ENCODE measurements at places on chromosomes 5 and 9.

DNA sequence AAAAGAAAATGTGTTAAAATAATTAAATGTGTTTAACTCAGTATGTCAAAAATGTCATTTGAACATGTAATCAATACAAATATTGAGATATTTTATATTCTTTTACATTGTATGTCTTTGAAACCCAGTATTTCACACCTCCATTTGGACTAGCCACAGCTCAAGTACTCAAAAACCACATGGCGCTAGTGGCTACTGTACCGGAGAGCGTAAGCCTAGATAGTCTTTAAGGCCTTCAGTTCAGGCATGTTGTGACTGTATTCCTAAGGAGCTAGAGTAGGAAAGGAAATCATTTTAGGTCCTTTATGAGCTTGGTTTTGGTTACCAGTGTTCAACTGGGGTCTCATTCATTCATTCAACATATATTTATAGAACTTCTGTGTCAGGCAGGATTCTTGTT, 12.8 kb downstream of the FBXW2 start:
- DNase-seq, result no peak

- no peak for DNase-seq
These were observed 346.1 kb downstream of the RASEF start for GRCh38 chr9:82716821-82717220.

DNA sequence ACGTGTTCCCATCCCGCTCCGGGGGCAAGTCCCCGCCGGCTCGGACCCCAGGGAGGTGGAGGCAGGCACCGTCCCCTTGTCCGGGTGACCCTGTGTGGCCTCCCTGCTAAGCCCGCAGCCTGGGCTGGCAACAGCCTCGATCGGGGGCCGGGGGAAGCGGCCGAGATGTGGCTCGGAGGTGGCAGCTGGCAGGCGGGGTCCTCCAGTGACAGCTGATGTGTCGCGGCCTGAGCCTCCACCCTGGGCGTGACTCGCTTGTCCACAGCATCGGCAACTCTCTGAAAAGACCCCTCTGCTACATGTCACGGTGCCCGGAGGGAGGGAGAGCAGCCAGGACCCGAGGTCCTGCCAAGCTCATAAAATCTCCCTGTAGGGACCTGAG, 124.8 kb upstream of the IRX4 start:
- DNase-seq, result no peak

- no peak for DNase-seq
These were observed 62.5 kb upstream of the DNAH5 start for GRCh38 chr5:14006823-14007520.

DNA sequence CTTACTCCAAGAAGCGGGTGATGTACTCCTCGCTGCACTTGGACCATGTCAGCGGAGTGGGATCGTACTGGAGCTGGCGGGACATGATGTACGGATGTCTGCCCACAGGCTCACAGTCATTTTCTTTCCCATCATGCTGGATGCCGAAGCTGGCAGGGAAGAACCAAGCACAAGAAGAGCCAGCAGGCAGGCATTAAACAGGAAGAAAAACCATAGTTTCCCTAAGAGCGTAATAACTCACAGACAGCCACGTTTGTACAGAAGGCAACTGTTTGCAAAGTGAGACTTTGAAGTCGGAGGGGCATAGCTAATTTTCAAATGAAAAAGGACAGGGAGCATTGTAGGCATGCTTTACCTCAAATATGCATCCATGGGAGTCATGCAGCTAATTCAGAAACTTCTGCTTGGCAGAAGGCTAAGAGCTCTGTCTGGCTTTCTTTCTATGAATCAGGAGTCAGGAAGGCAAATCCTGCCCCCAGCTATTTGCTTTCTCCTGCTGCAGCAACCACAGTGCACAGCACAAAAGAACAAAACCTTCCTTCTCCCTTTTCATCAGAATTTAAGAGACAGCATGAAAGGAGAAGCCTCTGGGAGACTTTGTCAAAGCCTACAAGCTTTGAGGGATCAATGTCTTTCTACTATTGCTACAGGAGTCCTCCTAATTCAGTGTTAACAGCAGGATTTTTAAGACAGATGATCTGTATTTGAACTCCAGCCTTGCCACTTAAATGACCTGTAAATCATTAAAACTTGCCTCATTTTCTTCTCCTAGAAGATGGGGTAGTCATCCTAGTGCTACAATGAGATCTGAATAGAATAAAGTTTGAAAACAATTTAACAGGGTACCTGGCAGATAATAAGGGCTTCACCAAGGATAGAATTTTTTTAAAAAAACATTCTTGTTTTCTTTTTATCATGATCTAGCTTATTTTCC, 209.1 kb downstream of the TARS1 start:
- no peak for DNase-seq

- DNase-seq, result no peak
These were observed 1.1 kb downstream of the HSPA9 start for GRCh38 chr5:138573949-138574670.

- DNase-seq, result no peak
These were observed 126.1 kb downstream of the FBXO38 start for GRCh38 chr5:148509893-148510292.

GRCh38 chr9:76490249-76490990, 31.4 kb downstream of the GCNT1 start:
- no peak for DNase-seq

DNA sequence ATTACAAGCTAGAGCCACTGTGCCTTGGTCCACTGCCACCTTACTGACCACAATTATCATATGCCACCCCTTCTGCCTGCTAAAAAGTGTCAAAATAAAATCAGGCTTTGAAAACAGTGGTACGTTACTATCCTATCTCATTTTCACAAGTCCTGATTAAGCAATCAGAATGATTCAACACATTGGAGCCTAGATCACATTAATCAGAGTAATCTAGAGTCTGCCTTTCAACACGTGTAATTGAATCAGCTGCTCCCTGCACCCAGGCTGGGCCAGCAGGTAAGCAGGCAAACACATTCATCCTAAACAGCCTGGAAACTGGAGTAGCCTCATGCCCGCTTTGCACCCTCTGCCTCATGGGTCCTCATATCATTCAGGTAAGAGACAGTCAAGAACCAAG, 186.2 kb downstream of the DCP2 start:
- no peak for DNase-seq

GRCh38 chr9:111720174-111720573, 58.8 kb downstream of the GNG10 start:
- no peak for DNase-seq

GRCh38 chr9:136754059-136754572, 3.9 kb downstream of the LCN8 start:
- DNase-seq, result no peak

- DNase-seq, result no peak
These were observed 168.6 kb downstream of the EFNA5 start for GRCh38 chr5:107501965-107502675.

- DNase-seq, result no peak
These were observed 11.6 kb upstream of the SPTAN1 start for GRCh38 chr9:128540634-128541360.

GRCh38 chr5:949275-949543, 56.5 kb downstream of the TRIP13 start:
- no peak for DNase-seq

DNA sequence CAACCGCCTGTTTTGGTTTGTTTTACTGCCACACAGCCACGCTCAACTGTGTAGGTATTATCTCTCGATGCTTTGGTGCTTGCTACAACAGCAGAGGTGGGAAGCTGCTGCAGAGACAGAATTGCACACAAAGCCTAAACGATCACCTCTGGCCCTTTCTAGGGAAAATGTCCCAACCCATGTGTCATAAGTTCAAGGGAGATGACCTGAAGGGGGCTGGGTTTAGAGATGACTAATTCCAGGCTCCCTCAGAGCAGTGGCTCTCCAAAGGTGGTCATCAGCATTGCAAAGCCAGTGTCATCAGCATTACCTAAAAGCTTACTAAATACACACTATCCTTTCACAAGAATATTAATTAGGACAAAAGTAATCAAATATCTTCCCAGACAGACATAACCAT, 10.9 kb downstream of the ZNF622 start:
- no peak for DNase-seq

GRCh38 chr5:160197341-160198144, 31.8 kb upstream of the FABP6 start:
- peak; percentile 54 for DNase-seq

DNA sequence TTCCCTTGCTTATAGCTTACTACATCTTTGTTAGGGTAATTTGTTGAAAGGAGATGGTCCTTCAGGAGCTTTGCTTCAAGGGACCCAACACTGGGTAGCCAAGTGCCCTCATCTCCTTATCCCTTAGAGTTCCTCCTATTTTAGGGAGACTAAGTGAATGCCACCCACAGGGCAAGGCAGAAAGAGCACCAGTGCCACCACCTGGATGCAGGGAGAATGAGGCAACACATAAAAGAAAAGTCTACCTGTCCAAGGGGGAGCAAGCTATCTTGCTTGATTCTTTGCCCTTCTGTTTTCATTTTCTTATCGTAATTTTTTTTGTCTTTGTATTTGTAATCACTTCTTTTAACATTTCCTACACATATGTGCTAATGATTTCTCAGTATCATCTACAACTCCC, 205.5 kb downstream of the NPR3 start:
- peak; percentile 29 for DNase-seq

GRCh38 chr5:35233601-35234000, 3.3 kb upstream of the PRLR start:
- DNase-seq, result no peak

- DNase-seq, result no peak
These were observed 61.1 kb downstream of the EGFLAM start for GRCh38 chr5:38319491-38319890.

GRCh38 chr9:36932198-36932597, 101.9 kb downstream of the PAX5 start:
- no peak for DNase-seq

GRCh38 chr9:92617951-92618510, 51.9 kb downstream of the IPPK start:
- no peak for DNase-seq

- no peak for DNase-seq
These were observed 21.0 kb downstream of the ANKH start for GRCh38 chr5:14850419-14851049.

GRCh38 chr9:116484492-116485061, 202.5 kb upstream of the TRIM32 start:
- DNase-seq, result no peak

DNA sequence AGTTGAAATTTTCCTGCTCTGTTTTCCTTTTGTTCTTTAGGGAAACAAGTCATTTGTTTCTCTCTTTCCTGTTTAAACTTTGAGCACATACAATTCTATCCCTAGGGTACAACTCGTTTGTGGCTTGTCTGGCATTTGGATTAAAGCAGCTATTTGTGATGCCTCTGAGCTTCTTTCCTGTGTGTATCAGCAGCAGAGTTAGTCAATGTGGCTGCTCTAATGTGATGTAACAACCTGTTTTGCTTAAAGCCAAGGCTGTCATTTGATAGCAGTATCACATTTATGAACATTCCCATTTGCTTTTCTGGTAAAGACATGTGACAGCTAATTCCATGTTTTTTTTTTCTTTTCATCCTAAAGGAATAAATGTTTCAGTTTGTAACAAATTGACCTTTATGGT, 314.3 kb upstream of the CHD1 start:
- no peak for DNase-seq
